ENCODE measurements at places on chromosomes 1 and 21.

- no peak for DNase-seq
These were observed 78.6 kb upstream of the SLC44A3 start for GRCh38 chr1:94741510-94741909.

- no peak for DNase-seq
These were observed 4.8 kb downstream of the SETD4 start for GRCh38 chr21:36055551-36055950.

DNA sequence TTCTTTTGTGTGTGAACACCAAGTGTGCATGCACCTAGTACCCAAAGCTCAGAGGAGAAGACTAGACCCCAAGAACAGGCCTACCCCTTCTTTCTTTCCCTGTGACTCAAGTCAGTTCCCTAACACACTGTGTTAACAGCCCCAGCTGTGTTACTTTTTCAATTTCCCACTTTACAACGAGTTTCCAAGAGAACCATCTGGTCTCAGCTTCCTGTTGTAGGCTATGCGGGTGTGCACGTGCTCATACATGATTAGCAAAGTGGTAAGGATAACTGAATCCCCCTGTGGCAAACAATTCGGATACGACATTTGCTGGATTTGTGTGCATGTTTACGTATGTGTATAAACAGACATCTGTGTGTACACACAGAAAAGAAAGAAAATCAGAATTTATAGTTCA lies 17.9 kb downstream of the IFNAR2 start:
- no peak for DNase-seq

DNA sequence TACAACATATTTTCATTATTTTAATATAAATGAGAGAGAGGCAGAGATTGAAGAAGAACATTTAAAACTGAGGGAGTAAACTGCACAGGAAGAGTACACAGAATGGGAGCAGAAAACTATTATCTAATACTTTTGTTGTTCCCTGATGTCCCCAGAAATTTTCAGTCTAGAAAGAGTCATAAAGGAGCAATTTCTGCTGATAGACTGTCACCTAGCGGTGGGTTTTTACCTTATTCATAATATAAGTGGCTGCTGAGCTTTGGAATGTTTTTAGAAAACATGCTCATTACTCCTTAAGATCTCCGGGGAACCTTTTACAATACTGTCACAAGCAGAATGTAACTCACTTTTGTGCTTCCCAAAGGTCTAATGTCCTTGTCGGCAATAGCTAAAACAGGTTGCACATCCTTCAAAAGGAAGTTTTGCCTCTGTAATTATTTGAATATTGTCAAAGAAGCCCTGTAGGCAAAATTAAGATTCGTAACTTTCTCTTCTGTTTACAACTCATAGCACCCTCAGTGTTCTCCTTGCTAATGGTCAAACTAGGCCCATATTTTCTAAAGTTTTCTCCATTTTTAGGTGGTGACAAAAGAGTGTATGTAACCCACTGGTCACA lies 4.9 kb upstream of the NPL start:
- DNase-seq: no peak

GRCh38 chr1:33719771-33720670 lies 143.9 kb upstream of the HMGB4 start:
- no peak for DNase-seq

DNA sequence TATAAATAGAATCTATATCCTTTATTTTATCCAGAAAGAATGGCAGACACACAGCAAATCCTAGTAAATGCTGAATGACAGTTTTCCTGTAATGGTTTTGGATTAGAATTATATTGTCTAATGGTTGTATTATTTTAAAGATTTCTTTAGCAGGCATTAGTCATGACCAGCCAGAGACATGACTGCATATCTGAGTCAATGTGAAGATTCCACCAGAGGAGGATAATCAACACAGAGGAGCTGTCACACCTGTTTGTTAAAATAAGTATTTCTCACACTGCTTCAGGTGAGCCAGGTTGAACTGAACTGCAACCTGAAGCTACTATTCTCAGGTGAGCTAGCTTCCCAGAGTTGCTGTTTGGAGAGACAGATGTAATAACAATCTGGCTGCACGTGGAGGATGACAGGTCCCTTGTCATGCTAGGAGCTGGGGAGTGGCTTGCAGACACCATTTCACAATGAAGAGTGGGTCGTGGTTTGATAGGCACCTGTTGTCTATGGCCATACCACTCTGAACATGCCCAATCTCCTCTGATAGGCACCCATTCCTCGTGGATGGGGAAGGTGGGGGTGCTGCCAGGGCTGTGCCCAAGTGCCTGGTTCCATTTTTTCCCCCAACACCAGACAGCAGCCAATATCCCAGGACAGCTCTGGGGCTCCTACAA lies 94.3 kb downstream of the KCNJ6 start:
- DNase-seq: no peak

DNA sequence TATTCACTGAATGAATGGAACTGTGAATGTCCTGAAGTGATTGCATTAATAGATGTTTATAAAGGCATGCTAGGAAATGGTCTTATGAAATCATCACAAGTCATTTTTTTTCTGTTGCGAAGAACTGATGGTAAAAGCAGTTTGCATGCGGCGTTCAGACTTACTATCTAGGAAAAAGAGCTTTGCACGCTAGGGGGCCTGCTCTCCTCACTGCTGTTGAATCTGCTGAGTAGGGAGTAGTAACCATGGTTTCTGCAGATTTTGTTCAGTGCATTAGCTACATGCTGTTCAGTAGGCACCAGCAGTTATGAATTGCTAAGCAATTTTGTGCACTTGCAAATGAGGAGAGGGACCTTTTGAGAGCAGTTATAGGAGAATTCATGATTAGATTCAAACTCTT lies 57.9 kb downstream of the CENPF start:
- peak; percentile 73 for DNase-seq

All from right forelimb (tissue), 1 donor.